ENCODE measurements at places on chromosomes 2 and 18. TPM values are rescaled to one million over a fixed set of nuclear protein-coding genes. Genes with fewer than 3 reads are reported as not detected.

Gene MAPRE2
- total RNA-seq = 71.9 TPM

Gene ELAC1
- total RNA-seq = 11.8 TPM

Gene PCARE
- total RNA-seq = 57.0 TPM

Gene ADAM23
- 9.5 TPM for total RNA-seq

Gene IL36B
- total RNA-seq = not detected

Gene MYL12A
- total RNA-seq = 204 TPM

Gene ZNF516
- total RNA-seq = 75.4 TPM

Gene BOK
- total RNA-seq = 17.0 TPM

Gene CHRNG
- 2.0 TPM for total RNA-seq

Gene SPATA3
- total RNA-seq = not detected

Gene PLA2R1
- 13.2 TPM for total RNA-seq

Gene PAX8
- total RNA-seq = 3.7 TPM

All from camera-type eye (tissue), 1 donor.